Germinal center (tissue), 1 donor: ENCODE measurements at places on chromosomes 11 and 22.

DNA sequence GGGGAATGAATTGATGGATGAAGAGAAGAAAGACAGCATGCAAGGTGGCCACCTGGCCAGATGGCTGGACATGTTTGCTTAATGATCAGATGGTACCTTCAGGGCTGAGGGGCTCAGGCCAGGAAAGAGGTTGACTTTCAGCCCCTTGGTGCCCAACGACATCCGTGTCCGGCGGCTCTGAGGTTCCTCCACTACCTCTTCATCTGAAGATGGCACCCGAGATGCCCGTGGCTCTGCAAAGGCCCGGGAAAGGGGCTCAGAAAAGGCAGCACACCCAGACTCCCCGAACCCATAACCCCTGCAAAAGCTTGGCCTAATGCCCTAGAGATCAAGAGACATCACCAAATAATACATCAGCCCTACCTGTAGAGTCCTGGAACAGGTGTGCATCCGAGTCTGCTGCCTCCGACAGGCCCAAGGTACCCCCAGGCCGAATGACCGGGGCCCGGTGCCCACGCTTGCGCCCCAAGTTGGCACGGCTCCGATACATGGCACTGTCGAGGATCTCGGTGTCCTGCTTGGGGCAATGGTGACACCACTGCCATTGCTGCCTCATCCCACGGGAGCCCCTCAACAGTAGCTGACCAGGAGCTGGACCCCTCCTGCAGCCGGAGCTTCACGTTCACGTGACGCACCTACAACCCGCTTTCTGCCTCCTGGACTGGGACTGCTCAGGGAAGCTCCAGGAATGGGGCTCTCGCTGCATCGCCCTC is 22.9 kb downstream of the TNKS1BP1 start:
- no peak for DNase-seq

- DNase-seq, result no peak
These were observed 151.1 kb downstream of the FEZ1 start for GRCh38 chr11:125344846-125345420.

- no peak for DNase-seq
These were observed at the start of gene SLC25A18 for GRCh38 chr22:17562906-17563870. SLC25A18 (plus strand) TSS chr22:17563498; CDS start chr22:17579945, 16,447 bp downstream.

- DNase-seq, result no peak
These were observed 2.2 kb downstream of the LAYN start for GRCh38 chr11:111542606-111543275.

DNA sequence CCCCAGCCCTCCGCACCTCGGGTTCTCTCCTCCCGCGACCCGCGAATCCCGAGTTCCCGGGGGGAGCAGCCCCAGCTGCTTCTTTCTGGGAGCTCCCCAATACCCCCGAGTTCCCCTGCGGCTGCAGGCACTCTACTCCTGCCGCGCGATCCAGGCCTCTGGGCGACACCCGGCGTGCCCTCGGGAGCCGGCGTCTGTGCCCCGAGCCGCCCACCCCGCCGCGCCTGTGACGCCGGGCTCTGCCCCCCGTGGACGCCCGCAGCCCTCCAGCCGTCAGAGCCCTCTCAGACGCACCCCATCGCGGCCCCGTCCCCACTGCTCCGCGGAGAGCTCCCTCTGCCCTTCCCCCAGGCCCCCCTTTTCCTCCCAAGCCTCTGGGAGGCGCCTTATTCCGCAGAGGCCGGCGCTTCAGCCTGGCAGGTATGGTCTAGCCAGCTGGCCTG is 422 bp downstream of the GLB1L2 start:
- DNase-seq, result no peak

- no peak for DNase-seq
These were observed 2.5 kb downstream of the FKBP2 start for GRCh38 chr11:64243236-64243854.
